CD4-positive, CD25-positive, alpha-beta regulatory T cell (primary cell): ENCODE measurements at places on chromosomes 2 and 18. TPM values are rescaled to one million over a fixed set of nuclear protein-coding genes. Genes with fewer than 3 reads are reported as not detected.

- H3K4me1 ChIP-seq, result no peaks in the 10 kb centered on the region
- no peaks in the 10 kb centered on the region for H3K27me3 ChIP-seq
- H3K36me3 ChIP-seq, result no peaks in the 10 kb centered on the region
These were observed 321.3 kb upstream of the EPAS1 start for GRCh38 chr2:45975752-45976517.

CFLAR gene
- total RNA-seq, result 306 TPM

- DNase-seq, result no peak
- no peaks in the 10 kb centered on the region for H3K36me3 ChIP-seq
- no peak overlapping the region for H3K27ac ChIP-seq
- no peaks in the 10 kb centered on the region for H3K4me1 ChIP-seq
- no peak overlapping the region for H3K4me3 ChIP-seq
- no peaks in the 10 kb centered on the region for H3K27me3 ChIP-seq
These were observed 36.9 kb upstream of the KCNG2 start for GRCh38 chr18:79760881-79761280.

DNA sequence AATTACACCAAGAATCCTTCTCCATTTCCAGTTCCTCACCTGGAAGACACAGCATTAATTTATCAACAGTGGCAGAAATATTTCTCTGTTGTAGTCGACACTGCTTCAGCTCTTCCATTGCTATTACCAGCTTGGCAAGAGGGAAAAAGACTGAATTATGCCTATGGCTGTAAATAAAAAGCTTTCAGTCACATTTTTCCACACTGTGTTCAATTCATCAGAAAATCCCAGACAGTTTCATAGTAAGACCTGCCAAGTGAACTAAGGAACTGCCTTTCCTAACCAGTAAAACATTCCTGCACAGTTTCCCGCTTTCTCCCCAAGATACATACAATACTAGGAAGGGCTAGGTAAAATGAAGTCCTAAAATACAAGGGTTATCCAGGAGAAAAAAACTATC is 94.7 kb downstream of the EXOC6B start:
- DNase-seq, result no peak
- no peaks in the 10 kb centered on the region for H3K36me3 ChIP-seq
- no peak overlapping the region for H3K4me3 ChIP-seq

- DNase-seq, result no peak
- H3K4me1 ChIP-seq, result no peaks in the 10 kb centered on the region
- no peak overlapping the region for H3K4me3 ChIP-seq
- peaks cover 4% of the 10 kb centered on the region for H3K27me3 ChIP-seq
- H3K36me3 ChIP-seq, result no peaks in the 10 kb centered on the region
- H3K27ac ChIP-seq, result no peak overlapping the region
These were observed 78.2 kb downstream of the SH3RF3 start for GRCh38 chr2:109207176-109207575.

GRCh38 chr18:35174093-35174731 is 66.6 kb upstream of the ZNF397 start:
- H3K27ac ChIP-seq, result no peak overlapping the region
- no peak for DNase-seq

UGT1A4 gene
- not detected for total RNA-seq

DNA sequence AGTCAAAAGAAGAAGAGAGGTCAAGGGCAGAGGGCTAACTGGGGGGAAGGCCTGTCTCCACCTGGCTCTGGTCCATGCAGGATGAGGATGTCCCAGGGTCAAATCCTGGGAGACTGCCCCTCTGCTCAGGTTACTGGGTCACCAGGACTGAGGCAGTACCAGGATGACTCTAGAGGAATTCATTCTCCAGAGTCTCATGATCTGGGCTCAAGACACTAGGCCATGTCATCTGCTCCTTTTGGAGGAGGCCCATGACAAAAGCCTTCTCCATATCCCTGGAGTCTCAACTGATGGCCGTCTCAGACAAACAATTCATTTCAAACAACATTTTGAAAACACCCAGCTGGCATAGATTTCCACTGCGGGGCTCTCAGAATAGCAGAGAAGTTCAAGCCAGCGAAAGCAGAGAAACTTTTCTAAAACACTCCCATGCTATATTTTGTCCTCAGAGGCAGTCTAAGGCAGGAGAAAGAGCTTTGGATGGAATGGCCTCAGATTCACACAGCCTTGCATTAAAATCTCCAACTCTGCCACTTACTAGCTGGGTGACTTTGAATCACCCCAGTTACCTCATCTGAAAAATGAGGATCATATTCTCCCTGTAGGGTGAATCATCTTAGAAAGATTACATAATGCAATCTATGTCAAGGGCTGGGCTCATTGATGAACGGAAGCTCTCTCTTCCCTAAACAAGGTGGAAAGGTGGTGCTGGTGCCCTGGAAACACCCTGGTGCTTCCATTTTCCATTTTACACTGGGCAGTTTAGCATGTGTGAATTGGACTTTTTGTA is 48.8 kb upstream of the LCLAT1 start:
- H3K36me3 ChIP-seq, result no peaks in the 10 kb centered on the region
- H3K4me1 ChIP-seq, result no peaks in the 10 kb centered on the region
- no peaks in the 10 kb centered on the region for H3K27me3 ChIP-seq

- no peaks in the 10 kb centered on the region for H3K4me1 ChIP-seq
- DNase-seq, result no peak
- no peaks in the 10 kb centered on the region for H3K36me3 ChIP-seq
- no peak overlapping the region for H3K27ac ChIP-seq
These were observed 12.6 kb downstream of the GNLY start for GRCh38 chr2:85706599-85707296.

GRCh38 chr2:25853038-25853638 is 25.1 kb downstream of the ASXL2 start:
- H3K4me3 ChIP-seq, result peak overlapping the region; percentile 16
- H3K27me3 ChIP-seq, result no peaks in the 10 kb centered on the region
- peaks cover 37% of the 10 kb centered on the region for H3K4me1 ChIP-seq
- DNase-seq, result peak; percentile 38

DNA sequence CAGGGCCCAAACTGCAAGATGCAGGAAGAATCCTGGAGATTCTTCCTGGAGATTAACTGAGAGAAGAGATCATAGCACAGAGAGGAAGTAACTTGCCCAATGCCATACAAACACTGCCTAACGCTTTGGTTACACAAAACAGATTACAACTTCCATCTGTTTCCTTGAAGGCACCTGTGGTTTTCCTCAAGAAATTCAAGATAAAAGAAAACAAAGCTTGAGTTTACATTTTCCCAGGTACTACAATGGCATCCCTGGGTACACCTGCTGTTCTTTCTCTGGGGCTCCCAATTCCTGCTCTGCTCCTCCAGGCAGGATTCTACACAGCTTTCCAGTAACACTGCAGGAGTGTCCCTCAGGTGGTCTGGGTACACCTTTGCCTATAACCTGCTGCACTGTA is 781.9 kb upstream of the ID2 start:
- H3K36me3 ChIP-seq, result no peaks in the 10 kb centered on the region
- H3K4me3 ChIP-seq, result no peak overlapping the region
- H3K27ac ChIP-seq, result no peak overlapping the region
- no peaks in the 10 kb centered on the region for H3K4me1 ChIP-seq

DNA sequence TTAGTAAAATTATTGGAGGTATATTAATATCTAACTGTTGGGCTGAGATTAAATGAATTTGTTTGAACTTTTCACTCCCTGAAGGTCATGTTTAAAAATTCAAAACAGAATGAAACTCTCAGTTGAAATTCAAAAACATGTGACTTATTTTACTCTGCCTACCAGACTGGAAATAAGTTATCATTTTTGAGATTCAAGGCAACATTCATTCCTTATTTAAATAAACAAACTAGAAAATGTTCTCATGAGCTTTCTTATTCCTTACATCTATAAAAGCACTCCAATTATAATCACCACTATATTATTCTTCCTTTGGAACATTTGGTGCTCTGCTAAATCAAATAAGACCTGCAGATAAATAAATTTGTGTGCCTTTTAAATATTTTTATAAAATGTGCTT is 217.8 kb downstream of the CDH2 start:
- no peaks in the 10 kb centered on the region for H3K27me3 ChIP-seq
- no peak overlapping the region for H3K27ac ChIP-seq
- H3K4me1 ChIP-seq, result no peaks in the 10 kb centered on the region
- no peaks in the 10 kb centered on the region for H3K36me3 ChIP-seq

PROKR1 gene
- total RNA-seq, result not detected

GPR45 gene
- not detected for total RNA-seq

TUBA4B gene
- total RNA-seq, result not detected

BCL2 gene
- 125 TPM for total RNA-seq

GRCh38 chr2:10222-10875 is 36.0 kb downstream of the FAM110C start:
- no peaks in the 10 kb centered on the region for H3K4me1 ChIP-seq
- no peaks in the 10 kb centered on the region for H3K27me3 ChIP-seq
- DNase-seq, result no peak
- no peak overlapping the region for H3K4me3 ChIP-seq
- no peak overlapping the region for H3K27ac ChIP-seq
- H3K36me3 ChIP-seq, result no peaks in the 10 kb centered on the region

- H3K36me3 ChIP-seq, result peaks cover 14% of the 10 kb centered on the region
- H3K27me3 ChIP-seq, result no peaks in the 10 kb centered on the region
- peak overlapping the region; percentile 92 for H3K27ac ChIP-seq
These were observed 1.6 kb downstream of the TXNL4A start for GRCh38 chr18:79986726-79987125.

CTNNA2 gene
- total RNA-seq, result not detected

TCF23 gene
- not detected for total RNA-seq

DNA sequence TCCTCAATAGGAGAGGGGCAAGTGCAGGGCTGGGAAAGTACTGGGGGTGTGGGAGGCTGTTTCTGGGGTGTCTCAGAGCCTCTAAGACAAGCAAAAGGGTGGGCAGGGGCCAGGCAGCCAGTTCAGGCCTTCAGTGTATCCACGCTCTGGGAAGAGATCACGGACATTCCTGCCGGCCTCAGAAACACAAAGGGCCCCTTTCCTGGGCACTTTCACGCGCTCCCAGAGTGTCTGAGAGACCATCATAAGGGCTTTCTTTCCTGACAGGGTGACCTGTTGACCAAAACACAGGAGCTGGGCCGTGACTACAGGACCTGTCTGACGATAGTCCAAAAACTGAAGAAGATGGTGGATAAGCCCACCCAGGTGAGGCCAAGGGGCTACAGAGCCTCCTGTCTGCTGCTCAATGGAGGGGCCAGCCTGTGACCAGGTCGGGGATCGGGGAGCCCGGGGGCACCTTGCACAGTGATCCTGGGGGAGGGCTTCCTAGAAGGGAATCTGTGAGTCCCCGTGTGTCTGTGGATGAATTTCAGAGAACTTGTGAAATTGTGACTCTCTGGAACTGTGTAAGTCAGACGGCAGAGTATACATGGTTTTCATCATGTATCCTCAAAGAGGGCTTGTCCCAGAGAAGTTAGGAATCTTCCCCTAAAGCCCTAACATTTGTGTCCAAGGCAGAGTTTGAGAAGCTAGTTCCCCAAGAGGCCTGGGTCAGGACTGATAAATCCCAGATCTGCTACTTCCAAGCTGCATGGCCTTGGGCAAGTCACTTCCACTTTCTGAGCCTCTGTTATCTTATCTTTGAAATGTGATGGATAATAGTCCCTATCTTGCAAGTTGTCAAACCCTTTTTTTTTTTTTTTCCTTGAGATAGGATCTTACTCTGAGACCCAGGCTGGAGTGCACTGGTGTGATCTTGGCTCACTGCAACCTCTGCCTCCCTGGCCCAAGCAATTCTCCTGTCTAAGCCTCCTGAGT is 1.8 kb downstream of the GNLY start:
- no peaks in the 10 kb centered on the region for H3K4me1 ChIP-seq
- no peaks in the 10 kb centered on the region for H3K27me3 ChIP-seq
- no peak for DNase-seq
- no peaks in the 10 kb centered on the region for H3K36me3 ChIP-seq
- no peak overlapping the region for H3K27ac ChIP-seq
- H3K4me3 ChIP-seq, result no peak overlapping the region

CROCC2 gene
- not detected for total RNA-seq

CCDC138 gene
- total RNA-seq, result 6.5 TPM

DNA sequence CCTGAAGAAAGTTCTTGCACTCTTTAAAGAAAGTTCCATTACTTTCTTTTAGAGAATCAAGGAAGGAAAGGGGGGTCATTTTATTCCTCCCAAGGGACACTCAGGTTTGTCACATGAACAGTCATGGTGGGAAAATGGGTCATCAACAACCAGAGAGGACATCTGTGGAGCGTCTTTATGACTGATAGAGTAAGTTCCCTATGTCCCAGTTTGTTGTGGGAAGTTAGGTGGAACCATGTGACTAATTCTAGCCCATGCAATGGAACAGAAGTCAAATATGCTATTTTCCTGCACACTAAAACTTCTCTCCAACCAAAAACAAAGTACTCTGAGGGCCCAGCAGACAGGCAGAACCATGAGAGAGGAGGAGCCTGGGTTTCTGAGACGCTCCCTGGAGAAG is 165.6 kb upstream of the SERTAD2 start:
- no peak for DNase-seq
- H3K4me1 ChIP-seq, result peaks cover 26% of the 10 kb centered on the region
- peak overlapping the region; percentile 39 for H3K4me3 ChIP-seq
- H3K36me3 ChIP-seq, result no peaks in the 10 kb centered on the region
- peak overlapping the region; percentile 79 for H3K27ac ChIP-seq

- H3K27me3 ChIP-seq, result no peaks in the 10 kb centered on the region
- no peak overlapping the region for H3K27ac ChIP-seq
- H3K4me3 ChIP-seq, result no peak overlapping the region
- DNase-seq, result no peak
These were observed 32.8 kb downstream of the TTC21B start for GRCh38 chr2:165920748-165921147.

- H3K36me3 ChIP-seq, result no peaks in the 10 kb centered on the region
- no peak for DNase-seq
- no peaks in the 10 kb centered on the region for H3K4me1 ChIP-seq
- H3K27me3 ChIP-seq, result peaks cover 4% of the 10 kb centered on the region
- no peak overlapping the region for H3K4me3 ChIP-seq
These were observed 64.1 kb downstream of the CHRNA1 start for GRCh38 chr2:174699993-174700766.
